ENCODE measurements at places on chromosomes 4 and X.

DNA sequence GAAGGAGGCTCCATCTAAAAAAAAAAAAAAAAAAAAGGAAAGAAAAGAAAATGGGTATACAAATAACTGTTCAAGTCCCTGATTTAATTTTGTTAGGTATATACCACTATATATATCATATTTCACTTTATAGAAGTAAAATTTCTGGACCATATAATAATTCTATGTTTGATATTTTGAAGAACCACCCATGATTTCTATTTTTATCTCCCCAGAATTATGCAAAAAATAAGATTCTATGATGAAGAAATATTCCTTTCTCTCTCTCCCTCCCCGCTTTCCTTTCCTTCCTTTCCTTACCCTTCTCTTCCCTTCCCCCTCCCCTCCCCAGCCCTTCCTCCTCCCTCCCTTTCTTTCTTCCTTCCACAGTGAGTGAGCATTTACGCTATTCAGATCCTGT, 337.5 kb upstream of the SPANXN4 start:
- DNase-seq, result no peak

DNA sequence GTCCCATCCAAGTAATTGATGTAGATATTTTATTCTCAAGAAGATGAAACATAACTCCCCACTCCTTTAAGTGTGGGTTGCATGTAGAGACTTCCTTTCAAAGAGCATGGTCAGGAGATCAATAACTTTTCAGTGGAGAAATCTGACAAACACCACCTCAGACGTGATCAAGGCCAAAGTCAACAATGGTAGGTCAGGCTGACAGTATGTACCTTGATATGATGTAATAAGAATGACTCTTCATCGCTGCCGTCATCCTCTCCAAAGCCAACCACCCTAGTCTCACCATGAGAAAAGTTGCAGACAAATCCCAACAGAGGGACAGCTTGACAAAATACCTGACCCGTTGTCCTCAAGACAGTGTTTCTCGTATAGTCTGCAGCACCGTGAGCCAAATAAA, 67.3 kb upstream of the DHRSX start:
- no peak for DNase-seq

GRCh38 chr4:174496631-174497432, 25.5 kb downstream of the HPGD start:
- no peak for DNase-seq

GRCh38 chrX:46620505-46620904, 46.9 kb downstream of the CHST7 start:
- DNase-seq, result no peak

GRCh38 chrX:13791559-13791958, 25.3 kb downstream of the GPM6B start:
- DNase-seq, result no peak

DNA sequence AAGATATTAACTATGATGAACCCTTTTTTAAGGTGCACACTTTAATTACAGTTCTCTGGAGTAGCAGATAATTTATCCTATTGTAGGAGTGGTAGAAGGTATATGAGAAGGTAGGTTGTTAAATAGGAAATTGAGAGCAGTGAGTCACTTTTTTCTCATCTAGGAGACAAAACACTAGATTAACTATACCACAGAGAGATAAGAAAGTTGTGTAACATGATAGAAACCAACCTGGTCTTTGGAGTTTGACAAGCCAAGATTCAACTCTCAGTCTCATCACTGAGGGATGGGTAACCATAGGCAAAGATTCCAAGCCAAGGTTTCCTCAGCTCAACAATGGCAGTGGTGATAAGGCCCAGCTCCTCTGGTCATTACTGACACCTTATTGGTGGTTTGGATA, 104.0 kb downstream of the MAD2L1 start:
- DNase-seq, result no peak

DNA sequence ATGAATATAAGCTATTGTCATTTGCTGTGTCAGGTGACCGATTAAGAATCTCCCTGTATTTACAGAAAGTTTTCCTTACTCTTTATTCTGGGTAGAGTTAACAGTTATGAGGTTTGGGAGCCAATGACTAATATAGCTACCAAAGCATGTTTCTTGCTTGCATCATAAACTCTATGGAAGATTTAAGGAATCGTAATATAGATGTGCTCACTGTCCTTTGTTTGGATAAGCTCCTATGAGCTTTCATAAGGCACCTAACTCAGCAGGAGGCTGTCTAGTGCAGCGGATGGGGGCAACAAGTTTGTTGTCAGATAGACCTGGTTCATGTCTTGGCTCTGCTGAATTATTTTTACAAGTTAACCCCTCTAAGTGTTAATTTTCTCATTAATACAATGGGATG, 75.0 kb upstream of the PAQR3 start:
- no peak for DNase-seq

DNA sequence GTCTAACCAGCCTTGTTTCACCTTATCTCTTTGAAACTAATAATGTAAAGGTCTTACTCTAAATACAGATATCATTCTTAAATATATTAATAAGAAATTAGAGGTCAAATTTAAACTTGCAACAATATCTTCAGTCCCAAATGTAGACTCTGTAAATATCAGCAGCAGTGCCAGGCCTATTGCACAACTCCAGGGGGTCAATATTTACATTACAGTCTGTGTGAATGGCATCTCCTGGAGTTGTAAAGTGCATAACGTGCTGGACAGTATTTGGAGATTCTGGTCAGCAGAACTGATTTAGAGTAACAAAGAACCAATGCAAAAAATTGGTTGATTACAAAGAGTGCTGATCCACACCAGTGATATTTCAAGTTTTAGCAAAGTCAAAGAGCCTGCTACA, 1225.9 kb downstream of the PCDH19 start:
- DNase-seq, result no peak

- no peak for DNase-seq
Measured at GRCh38 chr4:148205476-148205875, 236.7 kb downstream of the NR3C2 start.

DNA sequence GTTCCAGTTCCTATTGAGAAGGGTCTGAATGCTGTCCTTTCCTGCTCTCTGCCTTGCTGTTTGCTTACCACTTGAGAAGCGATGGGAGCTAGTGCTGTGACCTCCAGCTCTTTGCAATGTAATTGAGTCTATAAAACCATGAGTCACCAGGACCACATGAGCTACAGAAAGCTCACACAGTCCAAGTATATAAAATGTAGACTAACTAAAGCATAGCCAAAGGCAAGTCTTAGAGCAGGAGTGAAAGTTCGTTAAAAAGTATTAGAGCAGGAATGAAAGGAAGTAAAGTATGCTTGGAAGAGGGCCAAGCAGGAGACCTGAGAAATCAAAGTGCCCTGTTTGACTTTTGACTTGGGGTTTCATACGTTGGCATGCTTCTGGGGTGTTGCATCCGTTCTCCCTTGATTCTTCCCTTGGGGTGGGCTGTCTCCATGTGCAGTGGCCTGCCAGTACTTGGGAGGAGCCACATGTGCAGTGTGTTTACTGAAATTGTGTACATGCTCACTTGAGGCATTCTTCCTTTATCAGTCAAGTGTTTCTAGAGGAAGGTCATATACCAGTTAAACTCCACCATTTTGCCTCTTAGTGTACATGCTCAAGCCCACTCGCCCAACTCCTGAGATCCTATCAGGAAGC, 71.3 kb upstream of the KIT start:
- no peak for DNase-seq

DNA sequence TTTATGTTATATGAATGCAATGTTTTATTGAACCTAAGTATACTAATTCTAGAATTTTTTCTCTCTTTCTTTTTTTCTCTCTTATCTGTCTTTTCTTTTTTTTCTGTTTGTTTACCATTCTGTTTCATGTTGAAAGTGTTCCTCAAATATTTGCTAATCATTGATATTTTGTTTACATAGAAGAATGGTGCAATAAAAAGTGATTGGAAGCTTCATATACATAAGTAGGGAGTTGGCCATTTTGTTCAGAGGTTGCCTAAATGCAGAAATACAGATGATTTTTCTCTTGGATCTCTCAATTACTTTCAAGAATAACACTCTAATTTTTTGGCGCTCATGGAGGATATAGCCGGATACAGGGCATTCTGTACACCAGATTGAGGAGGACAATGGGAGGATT, 5.7 kb upstream of the SERTM2 start:
- DNase-seq, result no peak

DNA sequence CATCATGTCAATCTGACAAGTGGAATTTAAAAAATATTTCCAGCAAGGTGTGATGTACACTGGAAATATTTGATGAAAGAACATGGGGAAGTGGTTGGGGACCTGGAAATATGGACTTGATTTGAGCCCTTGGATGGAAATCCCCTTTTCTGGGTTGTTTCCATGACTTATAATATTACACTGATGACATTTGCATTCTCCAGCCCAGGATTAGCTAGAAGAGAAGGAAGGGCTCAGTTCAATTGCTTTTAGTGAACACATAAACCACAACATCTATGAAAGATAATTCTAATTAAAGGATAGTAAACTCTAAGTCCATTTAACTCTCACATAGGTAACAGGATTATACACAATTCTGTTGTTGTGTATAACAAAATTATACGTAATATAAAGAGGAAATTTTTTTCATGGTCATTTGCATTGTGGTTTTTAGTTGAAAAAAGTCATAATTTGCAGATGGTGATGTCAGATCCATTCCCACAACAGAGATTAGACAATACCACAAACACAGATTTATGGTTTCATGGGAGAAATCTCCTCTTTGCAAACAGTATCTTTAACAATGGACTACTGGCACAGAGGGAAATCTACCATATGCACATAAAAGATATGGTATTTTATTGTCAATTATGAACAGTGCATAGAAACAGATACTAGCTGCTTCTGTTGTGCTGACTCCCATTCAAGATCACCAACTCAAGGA, 126.5 kb downstream of the DKK2 start:
- no peak for DNase-seq

DNA sequence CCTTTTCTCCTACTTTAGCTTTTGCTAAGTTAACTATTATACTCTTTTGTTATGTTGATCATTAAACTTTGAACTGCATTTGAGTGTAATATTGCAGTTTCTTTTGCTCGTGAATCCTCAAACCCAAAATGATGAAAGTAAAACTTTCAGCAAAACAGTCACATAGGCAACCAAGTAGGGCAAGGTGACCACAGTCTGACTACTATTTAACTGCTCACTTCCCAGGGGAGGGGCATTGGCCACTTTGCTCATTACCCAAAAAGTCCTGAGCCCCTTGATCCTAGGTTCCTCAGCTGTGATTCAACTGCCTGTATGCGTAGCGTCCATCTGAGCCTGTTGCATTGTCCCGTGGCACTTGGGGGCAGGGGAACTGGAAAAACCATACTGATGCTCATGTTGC, 17.0 kb downstream of the RBMX2 start:
- no peak for DNase-seq

- DNase-seq, result no peak
Measured at GRCh38 chr4:3305610-3306371, 13.0 kb downstream of the RGS12 start.

- no peak for DNase-seq
Measured at GRCh38 chrX:39331082-39331704, 529.9 kb downstream of the MID1IP1 start.

DNA sequence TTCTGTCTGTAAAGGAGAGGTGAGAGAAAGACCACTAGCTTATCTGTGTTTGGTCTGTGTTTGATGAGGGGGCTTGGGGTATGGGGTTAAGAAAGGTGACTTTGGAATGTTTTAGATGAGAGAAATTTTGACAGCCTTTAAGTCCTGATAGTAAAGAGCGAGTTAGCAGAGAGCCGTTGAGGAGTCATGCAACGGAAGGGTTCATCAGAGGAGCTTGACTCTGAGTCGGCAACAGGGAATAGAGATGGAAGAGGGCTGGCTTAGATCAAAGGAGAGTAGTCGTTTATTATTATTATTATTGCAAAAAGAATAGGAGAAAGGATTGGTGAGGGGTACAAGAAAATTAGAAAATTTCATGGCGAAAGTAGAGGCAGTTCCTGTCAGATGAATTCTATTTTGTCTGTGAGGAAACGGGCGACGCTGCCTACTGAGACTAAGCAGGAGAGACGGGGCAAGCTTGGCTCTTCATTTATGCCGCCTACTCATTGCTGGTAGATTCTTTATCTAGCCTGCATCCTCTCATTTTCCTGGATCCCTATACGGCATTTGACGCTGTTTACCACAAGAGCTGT, 473 bp upstream of the VAMP7 start:
- no peak for DNase-seq

GRCh38 chr4:114727461-114727860, 128.9 kb downstream of the UGT8 start:
- no peak for DNase-seq

- DNase-seq, result no peak
Measured at GRCh38 chr4:177511611-177512010, 69.4 kb upstream of the AGA start.

GRCh38 chr4:82423245-82424054, 6.8 kb downstream of the HNRNPDL start:
- no peak for DNase-seq

DNA sequence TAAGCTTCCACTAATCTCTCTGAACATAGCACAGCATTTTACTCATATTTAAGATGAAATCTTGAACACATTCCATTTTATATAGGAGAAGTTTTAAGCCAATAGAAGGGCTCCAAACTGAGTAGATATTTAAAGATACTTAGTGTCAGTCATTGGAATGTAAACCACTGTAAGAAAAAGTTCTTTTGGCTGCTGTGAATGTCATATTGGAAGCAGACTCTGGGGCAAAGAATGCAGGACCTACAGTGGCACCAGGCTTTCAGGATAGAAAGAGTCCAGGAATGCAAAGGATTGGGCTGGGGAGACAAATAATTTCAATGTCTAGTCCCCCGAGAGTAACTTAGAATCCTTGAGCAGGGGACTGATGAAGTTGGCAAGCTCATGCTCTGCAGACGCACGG, 1047.7 kb downstream of the STIM2 start:
- DNase-seq, result no peak

DNA sequence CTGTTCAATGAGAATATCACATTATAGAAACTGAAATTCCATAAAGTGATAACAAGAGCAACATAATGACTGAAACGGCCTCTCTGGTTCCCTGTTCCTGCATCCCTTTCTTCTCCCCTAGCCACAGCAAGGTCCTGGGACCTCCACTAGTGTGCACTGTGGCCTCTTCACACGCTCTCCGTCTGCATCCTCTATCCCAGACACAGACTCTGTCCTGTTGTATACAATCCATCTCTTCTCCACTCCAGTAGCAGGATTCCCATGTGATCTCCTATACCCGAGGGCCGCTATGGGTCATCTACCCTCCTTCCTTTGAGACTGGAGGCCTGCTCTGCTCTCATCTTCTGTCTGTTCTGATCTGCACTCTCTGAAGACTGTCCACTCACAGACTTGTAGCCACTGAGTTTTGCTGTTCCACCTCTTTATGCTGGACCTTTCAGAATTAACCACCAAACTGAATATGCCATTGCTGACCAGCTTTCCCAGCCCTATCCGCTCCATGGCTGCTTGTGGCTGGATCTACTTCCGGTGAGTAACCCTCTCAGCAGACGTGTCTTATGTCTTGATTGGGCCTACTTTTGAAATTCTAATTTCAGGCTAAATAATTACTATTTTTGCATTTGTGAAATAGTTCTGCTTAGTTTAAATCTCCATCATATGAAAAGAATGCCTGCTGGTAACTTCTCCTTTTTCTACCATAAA, 105.1 kb upstream of the NAP1L5 start:
- DNase-seq, result no peak

All from stimulated activated CD4-positive, alpha-beta T cell treated with anti-CD3 and anti-CD28 coated beads, TNF-alpha, amount 100 ng/mL, for 24 hours (primary cell).